Subcutaneous adipose tissue (tissue), 4 donors: ENCODE measurements at places on chromosomes 3 and 15. TPM values are rescaled to one million over a fixed set of nuclear protein-coding genes. Genes with fewer than 3 reads are reported as not detected.

The ATP13A5 gene
- not detected for total RNA-seq

The SENP2 gene
- 44.3 TPM for total RNA-seq

The GOLGA8J gene
- total RNA-seq: not detected

The FEZF2 gene
- not detected for total RNA-seq

The RAB43 gene
- 6.3 TPM for total RNA-seq

The FBXW12 gene
- total RNA-seq: not detected

The PHLDB2 gene
- 85.3 TPM for total RNA-seq

The CEP152 gene
- total RNA-seq: 3.4 TPM

The AGTR1 gene
- total RNA-seq: 95.9 TPM

The ZNF620 gene
- 3.4 TPM for total RNA-seq

The ITGA11 gene
- 8.3 TPM for total RNA-seq

The CD200 gene
- 2.6 TPM for total RNA-seq

The MORC1 gene
- total RNA-seq: 0.17 TPM

The CACNA1D gene
- not detected for total RNA-seq

The TERC gene
- 135 TPM for total RNA-seq

The TIPIN gene
- total RNA-seq: 6.6 TPM

The NRROS gene
- 22.3 TPM for total RNA-seq

The CD86 gene
- 11.2 TPM for total RNA-seq

The GPR149 gene
- total RNA-seq: not detected

The CLDN11 gene
- 18.1 TPM for total RNA-seq

The SMCO1 gene
- total RNA-seq: not detected

The EFCAB12 gene
- total RNA-seq: not detected

The DCLK3 gene
- not detected for total RNA-seq

The ALG1L2 gene
- not detected for total RNA-seq

The NAA80 gene
- total RNA-seq: 10.4 TPM

The ALDH1A2 gene
- 16.5 TPM for total RNA-seq

The GOLGA8S gene
- 0.57 TPM for total RNA-seq

The ZNF654 gene
- total RNA-seq: 17.5 TPM

The DHX36 gene
- 59.2 TPM for total RNA-seq

The BSN gene
- 0.16 TPM for total RNA-seq

The LINS1 gene
- total RNA-seq: 21.8 TPM

The RARRES1 gene
- total RNA-seq: 8.7 TPM

The DUOX2 gene
- under 0.01 TPM for total RNA-seq

The SLC15A2 gene
- 3.7 TPM for total RNA-seq
